ENCODE measurements at places on chromosomes 4 and X.

GRCh38 chrX:122850326-122850725 is 333.8 kb upstream of the GRIA3 start:
- DNase-seq = no peak

DNA sequence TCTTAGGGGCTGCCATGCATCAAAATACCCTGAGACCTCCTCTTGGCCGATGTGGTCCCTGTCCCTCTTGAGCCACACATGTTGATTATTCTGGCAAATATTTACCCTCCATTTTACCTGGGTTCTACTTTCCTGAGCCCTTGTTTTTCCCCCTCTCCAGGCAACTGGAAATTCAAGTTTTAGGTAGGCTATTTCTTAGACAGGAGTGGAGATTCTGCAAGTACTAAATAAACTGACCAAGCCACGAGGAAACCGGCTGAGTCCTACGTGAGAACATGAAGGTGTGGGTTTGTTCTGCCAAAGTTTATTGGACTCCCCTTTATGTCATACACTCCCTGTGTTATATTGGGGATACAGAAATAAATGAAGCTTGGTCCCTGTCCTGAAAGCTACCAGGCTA is 88.1 kb downstream of the RTL5 start:
- no peak for DNase-seq

GRCh38 chr4:151143162-151143561 is 43.7 kb downstream of the RPS3A start:
- DNase-seq = no peak

- no peak for DNase-seq
Measured at GRCh38 chr4:153318696-153319320, 25.7 kb upstream of the MND1 start.

- DNase-seq = no peak
Measured at GRCh38 chr4:48130100-48130499, 4.0 kb downstream of the TXK start.

DNA sequence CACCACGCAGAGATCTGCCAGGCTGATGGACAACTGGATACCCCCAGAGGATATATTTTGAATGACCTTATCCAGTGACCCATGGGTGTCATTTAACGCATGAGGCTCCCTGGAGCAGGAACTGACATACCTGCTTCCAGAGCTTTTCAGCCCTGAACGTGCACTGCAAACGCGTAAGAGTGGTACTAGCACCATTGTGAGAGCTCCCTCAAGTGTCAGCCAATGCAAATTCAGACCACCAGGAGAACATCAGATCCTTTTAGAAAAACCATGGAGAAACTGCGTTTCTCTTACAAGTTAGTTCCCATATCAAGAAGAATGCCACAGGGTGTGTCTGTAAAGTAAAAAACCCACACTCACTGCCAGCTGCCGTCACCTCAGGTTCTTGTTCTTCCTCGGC is 7.3 kb downstream of the TREX2 start:
- no peak for DNase-seq

GRCh38 chr4:38210396-38211114 is 250.4 kb downstream of the PTTG2 start:
- DNase-seq = no peak

DNA sequence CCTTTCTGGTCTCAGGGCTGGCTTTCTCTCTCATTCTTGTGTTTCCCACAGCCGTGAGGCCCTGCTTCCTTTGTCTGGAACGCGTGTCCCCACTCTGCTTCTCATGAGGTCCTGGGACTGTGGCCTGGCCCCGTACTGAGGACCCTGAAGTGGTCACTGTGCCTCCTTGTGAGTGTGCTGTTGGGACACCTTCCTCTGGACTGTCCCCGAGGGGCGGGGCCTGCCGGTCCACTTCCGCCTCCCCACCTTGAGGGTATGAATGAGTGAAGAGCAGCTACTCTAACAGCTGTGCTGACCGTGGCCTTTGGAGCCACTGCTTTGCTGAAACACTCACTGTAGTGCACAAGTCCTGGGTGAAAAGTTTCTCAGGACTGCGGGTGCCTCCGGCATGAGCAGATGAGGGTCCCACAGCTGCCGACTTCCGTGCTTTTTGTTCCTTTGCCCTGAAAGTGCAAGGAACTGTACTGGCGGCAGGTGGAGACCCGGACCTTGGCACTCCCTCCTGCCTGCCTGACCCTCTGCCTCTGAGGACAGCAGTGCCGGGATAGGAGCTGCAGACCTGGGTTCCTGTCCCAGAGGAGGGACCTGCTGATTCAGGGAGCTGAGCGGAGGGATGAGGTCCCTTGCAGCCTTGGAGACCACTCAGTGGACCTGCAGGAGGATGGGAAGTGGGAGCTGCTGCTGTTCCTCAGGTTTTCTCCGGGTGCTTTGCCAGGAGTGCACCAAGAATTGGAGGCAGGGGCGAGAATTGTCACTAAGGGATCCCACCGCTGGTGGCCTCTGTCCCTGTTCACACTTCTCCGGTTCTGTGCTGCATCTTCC is 38.0 kb downstream of the HTT-AS start:
- DNase-seq = no peak

DNA sequence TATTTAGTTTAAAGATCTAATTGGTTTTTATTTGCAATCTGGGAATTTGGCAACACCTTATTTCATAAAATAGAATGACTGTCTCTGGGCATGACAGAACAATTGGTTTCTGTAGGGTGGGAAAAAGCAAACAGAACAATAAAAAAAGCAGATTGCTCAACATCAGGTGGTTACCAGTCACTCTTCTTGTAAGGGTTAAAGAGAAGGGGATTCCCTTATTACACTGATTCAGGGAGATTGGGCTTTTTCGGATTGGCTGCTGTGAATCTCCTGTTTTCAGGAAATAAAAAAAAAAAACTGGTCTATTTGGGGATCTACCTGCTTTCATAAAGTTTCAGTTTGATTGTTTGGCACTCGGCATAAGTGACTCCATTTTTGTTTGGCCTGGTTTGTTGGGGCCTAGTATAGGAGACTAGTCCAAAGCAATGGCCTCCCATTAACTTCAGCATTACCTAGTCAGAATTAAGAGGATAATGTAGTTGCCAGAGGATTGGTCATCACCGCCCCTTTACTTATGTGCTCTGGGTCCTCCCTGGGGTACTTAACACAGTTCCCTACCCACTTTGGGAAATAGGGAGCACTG is 380.5 kb downstream of the IDS start:
- DNase-seq = no peak

DNA sequence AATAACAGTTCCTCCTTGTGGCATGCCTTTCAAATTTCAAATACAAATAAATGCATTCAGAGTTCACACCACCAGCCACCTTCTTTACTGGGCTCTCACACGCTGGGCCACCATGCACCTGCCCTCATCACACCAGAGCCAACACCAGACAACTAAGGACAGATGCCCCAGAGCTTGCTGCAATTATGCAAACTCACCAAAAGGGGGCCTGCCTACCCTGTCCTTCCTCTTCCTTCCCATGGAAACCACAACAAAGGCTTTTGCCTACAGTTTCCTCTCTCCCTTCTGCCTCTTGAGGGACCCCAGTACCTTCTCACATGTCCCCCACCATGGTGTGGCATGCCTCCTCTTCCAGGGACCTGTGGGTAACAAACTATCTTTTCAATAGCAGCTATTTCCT is 1333.9 kb upstream of the TENM3 start:
- DNase-seq = no peak

GRCh38 chrX:11472381-11472780 is 179.2 kb downstream of the AMELX start:
- no peak for DNase-seq

DNA sequence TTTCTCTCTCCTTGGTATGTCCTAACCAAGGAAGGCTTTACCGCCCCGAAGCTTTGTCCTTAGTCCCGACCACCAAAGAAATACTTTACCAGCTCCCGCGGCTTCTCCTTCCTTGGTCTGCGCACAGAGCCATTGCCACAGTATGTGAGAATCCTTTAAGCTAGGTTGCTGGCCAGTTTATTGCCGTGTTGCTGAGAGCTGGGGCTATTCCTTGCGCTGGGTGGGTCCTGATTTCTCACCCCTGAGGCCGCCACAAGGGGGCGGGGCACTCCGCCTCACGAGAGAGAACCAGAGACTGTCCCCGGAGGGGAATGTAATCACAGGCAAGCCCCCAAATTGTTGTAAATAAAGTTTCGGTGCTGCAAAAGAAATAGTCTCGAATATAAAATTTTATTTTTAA is 331.0 kb upstream of the PCDH10 start:
- DNase-seq = no peak

- no peak for DNase-seq
Measured at GRCh38 chr4:2934077-2934812, 29.0 kb downstream of the NOP14 start.

GRCh38 chr4:6918338-6918737 is 8.7 kb downstream of the TBC1D14 start:
- DNase-seq = no peak

DNA sequence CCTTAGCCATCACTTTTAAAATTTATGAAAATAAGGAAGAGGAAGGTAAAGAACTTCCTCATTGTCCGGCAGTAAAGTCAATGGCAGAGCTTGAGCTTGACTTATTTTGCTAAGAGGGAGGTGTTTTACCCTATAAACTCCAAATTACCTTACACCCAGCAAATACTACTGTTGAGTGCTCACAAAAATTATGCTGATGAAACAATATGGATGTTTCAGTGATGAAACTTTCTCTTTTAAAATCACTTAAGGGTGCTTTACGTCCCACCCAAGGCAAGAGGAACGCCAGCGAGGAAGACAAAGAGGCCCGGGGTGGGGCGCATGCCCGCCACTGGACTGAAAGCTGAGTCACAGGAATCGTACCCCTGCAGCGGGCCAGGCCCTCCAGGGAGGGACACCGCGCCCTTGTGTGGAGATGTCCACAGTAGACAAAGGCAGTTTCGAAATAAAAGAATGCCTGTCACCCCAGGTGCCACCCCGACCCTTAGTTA is 560 bp upstream of the TMSB4X start:
- no peak for DNase-seq

- no peak for DNase-seq
Measured at GRCh38 chr4:81688085-81688484, 216.4 kb upstream of the RASGEF1B start.

GRCh38 chr4:144808034-144808433 is 162.1 kb downstream of the HHIP start:
- no peak for DNase-seq

DNA sequence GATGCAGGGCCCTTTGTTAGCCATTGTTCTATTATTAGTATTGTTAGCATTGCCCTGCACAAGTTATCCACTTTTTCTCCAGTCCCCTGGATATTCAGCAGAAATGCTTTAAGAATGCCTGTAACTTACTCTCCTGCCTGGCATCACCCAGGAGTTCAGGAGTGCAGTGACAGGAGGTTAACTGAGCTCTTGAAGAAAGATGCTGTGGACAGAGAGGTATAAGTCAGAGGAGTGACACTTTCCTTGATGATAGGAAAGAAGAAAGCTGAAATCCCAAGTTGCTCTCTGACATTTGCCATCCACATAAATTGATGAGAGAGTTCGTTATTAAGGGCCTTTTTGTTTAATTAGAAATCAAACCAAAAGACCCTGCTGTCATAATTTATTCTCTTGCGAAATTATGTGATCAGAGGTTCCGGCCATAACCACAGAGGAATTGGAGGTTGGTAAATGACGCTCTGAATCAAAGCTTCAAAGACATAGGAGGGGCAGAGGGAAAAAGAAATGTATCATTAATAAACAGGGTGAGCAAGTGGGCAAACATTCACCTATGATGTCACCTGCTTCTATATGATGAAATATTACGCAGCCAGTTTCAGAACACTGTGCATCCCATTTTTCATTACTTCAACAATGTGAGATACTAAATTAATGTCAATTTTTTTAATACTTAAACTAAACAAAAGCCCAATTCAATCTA is 230.2 kb upstream of the JADE1 start:
- no peak for DNase-seq

GRCh38 chrX:12929701-12930100 is 23.3 kb downstream of the TLR8 start:
- DNase-seq = no peak

GRCh38 chrX:99077099-99077498 is 1333.0 kb downstream of the PCDH19 start:
- DNase-seq = no peak

- DNase-seq = no peak
Measured at GRCh38 chr4:52081216-52081615, 30.1 kb downstream of the SPATA18 start.

DNA sequence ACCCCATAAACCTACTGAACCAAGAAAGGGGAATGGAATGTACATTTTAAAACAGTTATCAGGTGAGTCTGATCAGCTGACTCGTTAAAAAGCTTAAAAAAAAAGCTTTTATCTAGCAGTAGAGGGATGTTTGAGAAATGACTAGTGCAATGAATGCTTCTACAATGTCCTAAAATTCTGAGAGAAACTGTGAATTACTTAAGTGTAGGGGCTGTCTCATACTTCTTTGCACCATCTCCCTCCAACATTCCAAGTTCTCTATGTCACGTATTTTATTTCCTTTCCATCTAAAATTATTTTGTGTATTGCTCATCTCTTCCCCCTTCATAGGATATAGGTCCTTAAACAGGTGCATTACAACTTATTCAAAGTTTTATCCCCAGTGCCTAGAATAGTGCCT is 11.9 kb upstream of the AREG start:
- no peak for DNase-seq

DNA sequence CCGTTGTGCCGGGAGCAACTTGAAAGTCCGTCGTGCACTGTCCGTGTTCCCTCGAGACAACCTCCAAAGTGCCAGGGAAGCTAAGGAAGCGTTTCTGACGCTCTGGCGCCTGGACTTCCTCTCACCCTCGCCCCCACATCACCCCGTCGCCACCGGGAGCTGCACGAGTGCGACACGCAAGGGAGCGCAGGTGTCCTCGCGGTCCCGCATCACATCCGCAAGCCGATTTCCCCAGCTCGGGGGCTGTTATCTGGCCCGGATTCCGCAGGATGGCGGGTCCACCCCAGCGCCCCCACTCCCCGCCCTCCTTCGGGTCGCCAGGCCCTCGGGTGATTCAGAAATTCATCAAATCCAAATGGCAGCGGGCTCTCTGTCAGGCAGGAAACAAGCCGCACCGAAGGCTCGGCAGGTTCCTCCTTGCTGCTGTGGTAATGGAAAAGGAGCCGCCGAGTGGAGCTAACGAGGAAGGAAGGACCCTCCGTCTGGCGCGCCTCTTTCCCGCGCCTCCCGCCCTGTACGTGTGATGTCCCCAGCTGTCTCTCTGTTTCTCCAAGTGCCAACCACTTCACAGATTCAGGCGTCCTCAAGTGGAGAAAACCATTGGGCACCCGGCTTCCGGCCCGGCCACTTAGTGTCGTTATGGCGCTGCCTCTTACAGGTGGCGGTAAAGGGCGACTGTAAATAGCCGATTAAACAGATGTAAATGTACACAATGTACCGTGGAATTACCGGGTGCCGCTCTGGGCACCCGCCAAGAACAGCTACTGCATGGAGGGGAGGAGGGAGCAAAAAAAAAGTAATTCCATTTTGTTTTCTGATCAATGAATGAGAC is 921 bp upstream of the SETD7 start:
- no peak for DNase-seq

- no peak for DNase-seq
Measured at GRCh38 chrX:132508834-132509233, 20.0 kb upstream of the MBNL3 start.

DNA sequence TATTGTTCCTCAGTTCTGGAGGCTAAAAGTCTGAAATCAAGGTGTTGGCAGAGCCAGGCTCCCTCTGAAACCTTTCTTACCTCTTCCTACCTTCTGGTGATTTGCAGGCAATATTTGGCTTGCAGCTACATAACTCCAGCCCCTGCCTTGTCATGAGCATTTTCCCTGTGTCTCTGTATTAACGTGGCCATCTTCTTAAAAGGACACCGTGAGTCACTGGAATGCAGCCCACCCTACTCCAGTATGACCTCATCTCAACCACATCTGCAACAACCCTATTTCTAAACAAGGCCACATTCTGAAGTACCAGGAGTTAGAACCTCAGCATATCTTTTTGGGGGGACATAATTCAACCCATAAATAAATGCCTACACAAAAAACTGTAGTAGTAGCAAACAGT is 40.7 kb downstream of the FANCB start:
- no peak for DNase-seq

GRCh38 chrX:2484721-2485648 is 15.8 kb downstream of the DHRSX start:
- no peak for DNase-seq
